Frontal cortex (tissue), 4 donors: ENCODE measurements at places on chromosomes 1 and 21.

- no peak for DNase-seq
Measured at GRCh38 chr21:16913010-16913409, 599.8 kb upstream of the CXADR start.

DNA sequence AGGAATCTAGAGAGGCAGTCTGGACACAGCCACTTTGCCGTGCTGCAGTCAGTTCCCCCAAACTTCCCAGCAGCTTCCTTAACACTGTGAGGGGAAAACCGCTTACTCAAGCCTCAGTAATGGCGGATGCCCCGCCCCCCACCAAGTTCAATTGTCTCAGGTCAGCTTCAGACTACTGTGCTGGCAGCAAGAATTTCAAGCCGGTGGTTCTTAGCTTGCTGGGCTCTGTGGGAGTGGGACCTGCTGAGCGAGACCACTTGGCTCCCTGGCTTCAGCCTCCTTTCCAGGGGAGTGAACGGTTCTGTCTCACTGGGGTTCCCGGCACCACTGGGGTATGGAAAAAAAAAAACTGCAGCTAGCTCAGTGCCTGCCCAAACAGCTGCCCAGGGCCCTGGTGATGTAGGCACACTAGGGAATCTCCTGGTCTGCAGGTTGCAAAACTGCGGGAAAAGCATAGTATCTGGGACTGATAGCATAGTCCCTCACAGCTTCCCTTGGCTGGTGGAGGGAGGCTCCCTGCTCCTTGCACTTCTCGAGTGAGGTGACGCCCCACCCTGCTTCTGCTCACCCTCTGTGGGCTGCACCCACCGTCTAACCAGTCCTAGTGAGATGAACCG lies 23.7 kb upstream of the HFM1 start:
- DNase-seq = no peak

DNA sequence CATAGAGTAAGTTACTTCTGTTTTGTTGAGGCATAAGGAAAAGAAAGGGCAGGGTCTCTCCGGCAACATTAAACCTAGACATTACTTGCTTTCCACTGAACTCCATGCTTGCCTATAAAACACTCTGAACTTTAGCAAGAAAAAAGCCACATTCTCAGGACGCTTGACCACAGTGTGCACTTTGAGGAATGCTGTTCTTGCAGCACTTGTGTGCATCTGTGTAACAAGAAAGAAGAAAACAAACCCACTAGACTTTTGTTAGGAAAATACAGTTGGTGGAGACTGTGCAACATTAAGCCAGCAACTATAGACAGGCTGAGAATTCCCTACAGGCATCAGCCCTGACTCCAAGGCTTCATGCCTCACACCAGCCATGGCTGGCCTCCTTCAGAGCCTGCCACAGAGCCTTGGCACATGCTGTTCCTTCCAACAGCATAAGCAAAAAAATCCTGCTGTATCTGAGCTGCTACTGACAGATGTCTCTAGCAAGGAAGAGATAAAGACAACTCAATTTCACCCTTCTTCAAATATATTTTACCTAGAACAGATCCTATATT lies 5.8 kb downstream of the PDZK1 start:
- no peak for DNase-seq

GRCh38 chr1:69139007-69139406 lies 428.7 kb upstream of the LRRC7 start:
- no peak for DNase-seq

GRCh38 chr1:3564921-3565831 lies 46.1 kb downstream of the MEGF6 start:
- DNase-seq = peak; percentile 73

DNA sequence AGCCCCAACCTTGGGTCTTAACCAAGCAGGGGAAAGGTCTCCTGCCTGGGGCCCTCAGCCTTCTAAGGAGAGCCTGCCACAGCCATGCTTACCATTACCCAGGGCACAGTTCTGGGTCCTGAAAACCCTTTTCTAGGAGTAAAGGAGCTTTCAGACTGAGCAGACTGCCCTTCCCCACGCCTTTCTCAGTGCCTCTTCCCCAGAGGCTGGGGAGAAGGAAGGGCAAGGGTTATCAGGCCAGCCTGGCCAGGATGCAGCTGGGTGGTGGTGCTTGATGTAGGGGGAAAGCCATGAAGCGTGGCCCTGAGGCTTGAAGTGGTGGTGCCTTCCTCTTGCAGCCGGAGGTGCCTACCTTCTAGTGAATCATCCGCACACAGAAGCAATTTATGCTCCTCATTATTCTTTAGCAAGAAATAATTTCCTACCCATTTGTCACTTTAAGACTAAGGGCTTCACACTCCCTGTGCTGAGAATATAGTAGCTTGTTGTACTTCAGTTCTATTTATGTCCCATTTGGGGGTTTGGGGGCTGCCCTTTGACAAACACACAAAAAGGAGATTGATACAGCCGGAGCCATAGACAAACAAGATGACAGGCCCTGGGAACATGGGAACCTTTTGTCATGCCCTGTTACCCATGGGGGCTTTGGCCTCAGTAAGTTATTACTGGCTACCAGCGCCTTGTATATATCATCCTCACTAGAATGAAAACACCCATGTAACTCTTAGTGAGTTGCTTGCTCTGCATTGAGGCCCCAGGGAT lies 40.7 kb downstream of the MAN1C1 start:
- DNase-seq = no peak

DNA sequence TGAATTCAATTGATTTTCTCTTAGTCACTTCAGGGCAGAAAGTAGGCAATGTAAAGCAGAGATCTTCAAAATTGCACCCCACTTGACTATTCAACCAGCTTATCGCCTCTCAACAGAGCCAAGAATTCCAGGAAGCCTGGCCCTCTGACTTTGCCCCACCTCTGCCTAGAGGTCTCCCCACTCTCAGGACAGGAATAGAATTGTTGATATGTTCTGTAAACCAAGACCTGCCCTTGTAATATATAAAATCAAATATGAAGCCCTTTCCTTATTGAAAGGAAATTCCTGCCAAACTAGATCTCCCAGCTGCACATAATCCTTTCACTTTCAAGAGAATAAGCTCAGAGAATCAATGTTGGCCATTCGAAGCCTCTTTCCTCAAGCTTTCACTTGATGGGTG lies 116.1 kb upstream of the DPT start:
- no peak for DNase-seq

GRCh38 chr1:151583796-151584195 lies 28.1 kb upstream of the SNX27 start:
- DNase-seq = no peak

- DNase-seq = no peak
Measured at GRCh38 chr1:48066936-48067335, 69.8 kb upstream of the TRABD2B start.

DNA sequence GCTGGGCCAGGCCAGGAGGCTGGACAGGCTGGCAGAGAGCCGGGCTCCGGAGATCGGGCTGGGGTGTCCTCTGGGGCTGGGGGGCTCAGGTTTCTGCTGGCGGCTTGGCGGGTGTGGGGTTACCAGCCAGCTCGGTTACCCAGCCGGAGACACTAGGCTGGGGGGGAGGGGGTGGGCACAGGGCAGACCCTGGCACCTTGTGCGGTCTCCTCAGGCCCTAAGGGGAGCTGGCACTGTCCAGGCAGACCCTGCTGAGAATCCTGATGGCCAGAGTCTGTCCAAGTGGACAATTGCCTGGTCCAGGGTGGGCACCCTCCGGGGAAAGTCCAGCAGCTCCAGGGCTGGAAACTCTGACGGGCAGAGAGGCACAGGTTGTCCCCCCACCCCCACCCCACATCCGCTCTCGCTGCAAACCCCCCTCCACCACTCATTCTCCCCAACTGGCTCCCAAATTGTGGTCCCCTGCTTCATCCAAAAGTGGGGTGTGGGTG lies 6.7 kb downstream of the ZBTB7B start:
- DNase-seq = no peak

DNA sequence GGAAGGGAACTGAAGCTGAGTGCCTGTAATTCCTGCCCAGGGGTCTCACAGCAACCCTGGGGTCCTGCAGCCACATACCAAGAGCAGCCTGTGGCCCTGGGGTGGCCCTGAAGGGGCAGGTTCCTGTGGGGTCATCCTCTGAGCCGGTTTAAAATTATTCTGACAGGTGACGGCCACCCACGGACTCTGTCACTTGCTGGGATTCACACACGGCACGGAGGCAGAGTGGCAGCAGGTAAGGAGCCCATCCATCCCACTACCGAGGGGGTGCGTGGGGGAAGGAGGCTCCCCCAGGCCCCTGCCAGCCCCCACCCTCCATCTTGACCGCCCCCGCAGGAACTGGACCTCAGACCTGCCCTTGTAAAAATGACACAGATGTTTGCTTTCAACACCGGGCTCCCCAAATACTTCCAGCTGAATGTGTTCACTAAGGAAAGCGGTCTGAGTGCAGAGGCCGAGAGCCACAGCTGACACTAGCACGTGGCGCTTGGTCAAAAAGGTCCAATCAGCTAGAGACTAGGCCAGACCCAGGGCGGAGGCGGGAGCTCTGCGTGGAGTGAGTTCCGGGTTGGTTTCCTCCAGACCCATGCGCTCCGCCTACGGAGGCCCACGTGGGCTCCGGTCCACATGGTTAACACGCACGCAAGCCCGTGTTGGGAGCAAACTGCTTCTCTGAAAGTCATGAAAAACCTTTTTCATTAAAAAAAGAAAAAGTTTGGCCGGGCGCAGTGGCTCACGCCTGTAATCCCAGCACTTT lies 10.0 kb downstream of the YBEY start:
- peak; percentile 46 for DNase-seq

DNA sequence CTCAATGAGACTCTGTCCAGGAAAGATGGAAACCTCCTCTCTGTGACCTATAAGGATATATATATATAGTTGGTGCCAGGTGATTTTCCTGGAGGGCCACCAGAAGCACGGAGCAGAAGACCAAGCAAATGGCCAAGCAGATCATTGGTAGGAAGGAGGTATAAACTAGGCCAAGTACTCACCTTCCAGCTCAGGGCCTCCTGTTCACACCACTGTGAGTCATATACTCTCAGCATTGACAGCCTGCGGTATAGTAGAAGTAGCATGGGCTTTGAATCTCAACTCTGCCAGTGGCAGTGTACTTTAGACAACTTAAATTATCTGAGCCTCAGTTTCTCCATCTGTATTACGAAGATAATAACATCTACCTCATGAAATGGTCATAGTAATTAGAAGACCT lies 15.4 kb downstream of the IL12RB2 start:
- no peak for DNase-seq

- DNase-seq = no peak
Measured at GRCh38 chr1:84842748-84843231, 50.2 kb downstream of the LPAR3 start.

DNA sequence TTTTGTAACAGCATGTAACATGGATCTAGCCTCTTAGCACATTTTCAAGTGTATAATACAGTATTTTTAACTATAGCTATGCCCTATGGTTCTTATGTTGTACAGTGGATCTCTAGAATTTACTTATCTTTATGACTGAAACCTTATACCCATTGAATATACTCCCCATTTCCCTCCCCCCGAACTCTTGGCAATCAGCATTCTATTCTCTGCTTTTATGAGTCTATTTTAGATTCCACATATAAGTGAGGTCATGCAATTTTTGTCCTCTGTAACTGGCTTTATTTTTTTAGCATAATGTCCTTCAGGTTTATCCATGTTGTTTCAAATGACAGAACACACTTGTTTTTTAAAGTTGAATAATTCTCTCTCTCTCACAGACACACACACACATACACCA lies 3.1 kb upstream of the GBP6 start:
- DNase-seq = no peak

GRCh38 chr1:40385437-40386358 lies 12.2 kb downstream of the SMAP2 start:
- DNase-seq = no peak

- no peak for DNase-seq
Measured at GRCh38 chr1:21237446-21238088, 52.7 kb downstream of the ECE1 start.

DNA sequence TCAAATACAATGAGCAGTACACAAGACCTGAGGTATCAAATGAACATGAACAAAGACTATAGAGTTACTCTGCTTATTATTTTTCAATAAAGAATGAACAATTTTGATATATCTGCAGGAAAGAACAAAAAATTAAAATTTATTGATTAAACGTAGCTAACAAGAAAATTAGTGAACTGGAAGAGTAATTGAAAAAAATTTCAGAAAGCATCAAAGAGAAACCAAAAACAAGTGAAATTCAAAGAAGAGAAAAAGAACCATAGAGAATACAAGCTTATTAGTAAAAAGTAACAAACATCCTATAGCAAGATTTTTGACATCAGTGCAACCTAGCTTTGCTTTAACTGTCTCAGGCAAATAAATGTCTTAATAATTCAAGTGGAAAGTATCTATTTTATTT lies 106.6 kb downstream of the LRRIQ3 start:
- no peak for DNase-seq

DNA sequence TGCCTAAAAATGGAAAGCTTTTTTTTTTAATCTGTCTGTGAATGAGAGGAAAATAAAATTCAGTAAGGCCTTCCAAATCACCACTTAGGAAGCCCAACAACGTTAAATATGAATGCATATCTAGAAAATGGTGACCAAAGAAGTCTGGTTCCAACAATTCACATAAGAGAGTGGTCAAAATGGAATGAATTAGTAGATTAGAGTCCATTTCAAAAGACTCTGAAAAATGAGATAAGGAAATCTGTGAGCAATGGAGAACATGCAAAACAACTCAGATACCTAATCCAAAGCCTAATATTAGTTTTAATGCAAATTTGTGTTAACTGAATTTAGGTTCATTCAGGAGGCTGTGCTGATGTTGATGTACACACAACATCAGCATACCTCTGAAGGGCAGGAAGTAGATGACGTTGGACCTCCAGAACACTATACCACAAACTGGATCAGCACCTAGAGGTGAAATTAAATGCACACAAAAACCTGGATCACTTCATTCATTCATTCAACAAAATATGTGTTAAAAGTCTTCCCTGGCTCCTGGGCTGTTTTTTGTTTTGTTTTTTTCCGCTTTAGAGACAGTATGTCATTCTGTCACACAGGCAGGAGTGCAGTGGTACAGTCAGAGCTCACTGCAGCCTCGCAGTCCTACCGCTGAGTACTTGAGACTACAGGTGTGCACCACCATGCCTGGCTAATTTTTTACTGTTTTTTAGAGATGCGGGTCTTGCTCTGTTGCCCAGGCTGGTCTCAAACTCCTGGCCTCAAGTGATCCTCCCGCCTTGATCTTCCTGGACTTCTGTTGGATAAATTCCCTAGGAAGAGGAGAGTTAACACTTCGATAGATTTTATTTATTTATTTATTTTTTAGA lies 4.9 kb upstream of the BRWD1 start:
- DNase-seq = no peak

DNA sequence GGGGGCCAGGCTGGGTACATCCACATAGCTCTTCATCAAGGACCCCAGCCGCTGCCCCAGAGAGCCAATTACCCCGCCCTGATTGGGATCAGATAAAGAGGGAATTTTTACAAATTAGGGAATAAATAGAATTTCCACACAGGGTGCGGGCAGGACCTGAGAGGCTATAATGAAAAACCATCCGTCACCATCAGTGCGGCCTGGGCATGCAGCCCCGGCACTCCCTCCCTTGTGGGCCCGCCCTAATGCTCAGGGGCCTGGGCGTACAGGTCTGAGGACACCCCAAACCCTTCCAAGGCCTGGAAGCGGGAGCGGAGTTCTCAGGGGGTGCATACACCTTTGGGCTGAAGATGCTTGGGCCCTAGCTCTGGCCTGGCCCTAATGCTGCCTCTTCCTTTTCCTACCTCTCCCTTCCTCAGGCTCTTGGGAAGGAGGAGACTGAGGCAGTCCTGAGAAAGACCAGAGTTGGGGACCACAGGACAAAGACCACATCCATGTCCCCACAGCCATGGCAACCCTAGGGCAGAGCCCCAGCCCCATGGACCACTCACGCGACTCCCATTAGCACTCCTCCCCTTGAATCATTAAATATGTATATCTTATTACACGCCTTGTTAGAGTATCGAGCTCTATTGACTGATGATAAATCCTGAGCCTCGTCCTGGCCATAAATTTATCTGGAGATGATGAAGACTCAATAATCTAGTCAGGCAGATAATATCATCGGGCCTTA lies 16.3 kb downstream of the DMAP1 start:
- DNase-seq = no peak
